Left renal pelvis (tissue), 4 donors: ENCODE measurements at places on chromosomes 4 and X.

DNA sequence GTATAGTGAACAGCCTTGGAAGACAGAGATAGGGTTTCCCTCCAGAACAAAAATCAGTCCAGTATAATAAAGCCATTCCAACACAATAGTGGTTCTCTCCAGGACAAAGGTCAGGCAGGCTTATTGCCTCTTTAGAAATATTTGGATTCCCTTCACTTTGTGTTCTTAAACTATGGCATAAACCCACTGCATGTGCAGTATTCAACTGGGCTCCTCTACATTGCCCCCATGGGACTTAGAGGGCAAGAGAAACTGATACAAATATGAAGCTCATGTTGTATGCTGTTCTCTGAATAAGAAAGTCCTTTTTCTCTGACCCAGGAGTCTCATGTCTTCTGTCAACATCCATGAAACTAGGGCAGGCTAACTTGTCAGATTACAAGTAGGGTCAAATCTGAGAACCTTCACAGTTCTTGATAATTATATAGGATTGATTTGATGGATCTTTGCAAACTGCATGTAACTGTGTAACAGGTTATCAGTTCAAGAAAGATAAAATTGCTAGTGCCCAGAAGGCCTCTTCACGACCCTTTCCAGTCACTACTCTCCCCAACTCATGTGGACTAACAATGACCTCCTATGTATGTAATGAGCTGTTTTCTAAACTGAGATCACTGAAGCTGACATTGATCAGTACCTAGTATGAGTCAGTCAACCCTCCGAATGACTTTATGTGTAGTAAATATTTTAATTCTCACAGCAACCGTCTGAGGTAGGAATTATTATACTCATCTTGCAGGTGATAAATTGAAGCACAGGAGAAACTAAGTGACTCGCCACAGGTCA lies 31.9 kb upstream of the FAM9C start:
- DNase-seq, result no peak

- DNase-seq, result no peak
These were observed 294.1 kb upstream of the SFRP2 start for GRCh38 chr4:154082760-154083535.

DNA sequence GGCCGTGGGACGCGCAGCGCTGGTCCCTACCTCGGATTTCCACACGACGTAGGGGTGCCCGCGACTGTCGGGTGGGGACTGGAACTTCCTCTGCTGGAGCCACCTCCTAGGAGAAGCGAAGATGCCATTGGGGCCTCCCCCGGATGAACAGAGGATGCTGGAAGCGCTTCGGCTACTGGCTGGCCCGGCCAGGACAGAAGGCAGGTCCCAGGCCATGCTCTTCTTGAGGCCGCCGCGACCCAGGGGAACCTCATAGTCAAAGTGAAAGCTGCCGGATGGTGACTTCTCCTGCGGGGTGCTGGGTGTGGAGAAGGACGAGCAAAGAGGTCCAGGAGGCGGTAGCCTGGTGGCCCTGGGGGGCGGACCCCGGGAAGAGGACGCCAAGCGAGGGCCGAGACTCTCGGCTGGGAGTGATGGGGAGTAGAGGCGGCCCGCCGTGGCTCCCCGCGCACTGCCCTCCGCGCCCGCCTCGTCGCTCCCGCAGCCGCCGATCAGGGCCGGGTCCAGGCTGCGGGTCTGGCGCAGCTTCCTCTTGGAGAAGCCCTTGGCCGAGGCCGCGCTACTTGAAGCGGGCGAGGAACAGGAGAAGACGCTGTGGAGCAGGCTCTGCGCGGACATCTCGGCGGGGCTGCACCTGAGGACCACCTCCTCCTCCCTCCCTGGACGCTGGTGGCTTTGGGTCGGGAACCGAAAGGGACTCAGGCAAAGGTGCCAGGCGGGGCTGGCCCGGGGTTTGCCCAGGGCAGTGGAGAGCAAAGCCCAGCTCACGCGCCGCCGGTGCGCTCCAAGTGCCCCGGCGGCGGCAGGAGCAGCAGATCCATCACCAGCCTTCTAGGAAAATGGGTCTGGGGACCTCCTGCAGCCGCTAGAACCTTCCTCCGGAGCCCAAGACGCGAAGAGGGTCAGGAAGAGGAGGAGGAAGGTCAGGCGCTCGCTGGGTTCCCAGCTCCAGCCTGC lies 1.2 kb downstream of the ARHGAP6 start:
- no peak for DNase-seq

DNA sequence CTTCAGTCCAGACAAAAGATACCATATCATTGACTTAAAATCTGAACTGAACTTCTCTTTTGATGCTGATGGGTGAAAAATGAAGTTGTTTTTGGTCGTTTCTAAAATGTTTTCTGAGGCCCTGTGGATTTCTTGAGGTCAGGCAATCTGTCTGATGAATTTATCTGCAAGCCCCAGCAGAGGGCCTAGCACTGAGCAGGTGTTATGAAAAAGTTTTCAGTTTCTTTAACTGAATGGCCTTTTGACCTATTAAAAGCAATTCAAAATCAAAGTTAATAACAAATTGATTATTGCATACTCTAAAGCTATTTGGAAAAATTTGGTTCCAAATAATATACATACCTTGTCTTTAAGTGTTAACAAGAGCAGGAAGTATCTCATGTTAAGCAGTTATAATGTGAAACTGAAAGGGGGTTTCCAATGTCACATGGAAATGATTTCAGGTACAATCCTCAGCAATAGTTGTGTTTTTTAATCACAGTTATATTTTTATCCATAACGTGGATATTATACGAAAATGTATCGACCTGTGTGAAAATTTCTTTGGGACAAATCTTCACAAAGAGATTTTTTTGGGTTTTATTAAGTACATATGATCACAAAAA lies 285.0 kb downstream of the SPANXN1 start:
- no peak for DNase-seq
